Right lobe of liver (tissue), 6 donors: ENCODE measurements at places on chromosomes 2 and 18.

DNA sequence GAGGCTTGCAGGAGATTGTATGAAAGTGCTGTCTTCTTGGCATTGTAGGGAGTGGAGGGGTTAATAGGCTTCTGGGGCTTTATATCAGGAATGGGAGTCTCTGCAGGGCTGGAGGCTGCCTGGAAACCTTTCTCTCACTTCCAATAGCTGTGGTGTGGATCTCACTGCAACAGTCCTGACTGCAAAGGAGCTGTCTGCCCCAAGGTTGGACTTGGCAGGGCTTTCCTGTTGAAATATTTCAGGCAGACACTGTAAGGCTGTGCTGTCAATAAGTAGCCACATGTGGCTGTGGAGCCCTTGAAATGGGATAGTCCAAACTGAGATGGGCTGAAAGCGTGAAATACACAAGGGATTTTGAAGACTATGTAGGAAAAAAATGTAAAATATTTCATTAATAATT, 399.1 kb upstream of the SPRED2 start:
- no peak for DNase-seq

DNA sequence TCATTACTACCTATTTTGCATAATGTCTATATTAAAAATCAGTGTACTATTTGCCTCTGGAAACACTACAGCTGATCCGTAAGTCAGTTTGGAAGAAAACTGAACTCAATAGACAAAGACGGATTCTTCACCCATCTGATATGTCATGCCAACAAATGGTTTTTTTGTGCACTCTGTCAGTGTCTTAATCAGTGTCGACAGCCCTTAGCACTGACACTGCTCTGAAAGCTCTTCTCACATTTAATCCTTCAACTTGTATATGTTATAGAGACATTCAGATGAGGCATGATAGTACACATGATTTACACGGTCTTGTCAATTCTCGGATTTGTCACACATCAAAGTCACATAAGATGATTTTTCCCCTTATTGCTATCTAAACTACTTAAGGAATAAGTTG, 347.5 kb upstream of the GALNT5 start:
- no peak for DNase-seq

- no peak for DNase-seq
Observed at GRCh38 chr2:156687715-156688114, 251.5 kb downstream of the GPD2 start.

GRCh38 chr2:71559828-71560637, 106.7 kb downstream of the DYSF start:
- DNase-seq: no peak
